ENCODE measurements at places on chromosomes 16 and 17. TPM values are rescaled to one million over a fixed set of nuclear protein-coding genes. Genes with fewer than 3 reads are reported as not detected.

The EXOC3L1 gene
- 4.1 TPM for total RNA-seq

The CES4A gene
- total RNA-seq, result 6.7 TPM

The TRAF4 gene
- 4.2 TPM for total RNA-seq

The GP1BA gene
- not detected for total RNA-seq

The PPL gene
- total RNA-seq, result 18.4 TPM

The NOMO2 gene
- total RNA-seq, result 180 TPM

The ADGRG3 gene
- 0.82 TPM for total RNA-seq

The KCNG4 gene
- not detected for total RNA-seq

The LRRC3C gene
- total RNA-seq, result not detected

The CCL13 gene
- total RNA-seq, result 0.82 TPM

The SDR42E2 gene
- total RNA-seq, result not detected

The SPATA32 gene
- total RNA-seq, result not detected

The ARMC5 gene
- total RNA-seq, result 5.4 TPM

The RNF222 gene
- total RNA-seq, result not detected

The CLEC10A gene
- 4.4 TPM for total RNA-seq

The TP53TG3F gene
- total RNA-seq, result not detected

The PRSS33 gene
- not detected for total RNA-seq

The PIMREG gene
- not detected for total RNA-seq

The UTS2R gene
- total RNA-seq, result 2.1 TPM

The FBXO39 gene
- not detected for total RNA-seq

The SAP30BP gene
- 47.8 TPM for total RNA-seq

The PABPN1L gene
- not detected for total RNA-seq

The ZNF207 gene
- 54.9 TPM for total RNA-seq

The PYDC1 gene
- not detected for total RNA-seq

The CES1 gene
- total RNA-seq, result 30.3 TPM

The SMPD3 gene
- 1.2 TPM for total RNA-seq

The MYH1 gene
- 0.10 TPM for total RNA-seq

The RNU2-1 gene
- 5,074 TPM for total RNA-seq

The GPRC5B gene
- total RNA-seq, result 103 TPM

The GAST gene
- not detected for total RNA-seq

The KCNJ16 gene
- not detected for total RNA-seq

The SEPTIN1 gene
- total RNA-seq, result 2.5 TPM

The PPY gene
- total RNA-seq, result not detected

The NACA2 gene
- total RNA-seq, result not detected

The CACNG5 gene
- not detected for total RNA-seq

Measured in left ventricle myocardium superior (tissue), 1 donor.